CD4-positive, alpha-beta T cell treated with Interleukin-4 for 1 hour (primary cell): ENCODE measurements at places on chromosomes 13 and 19.
A peak's percentile ranks its signal among the peaks of the same experiment; 100 is the strongest.

DNA sequence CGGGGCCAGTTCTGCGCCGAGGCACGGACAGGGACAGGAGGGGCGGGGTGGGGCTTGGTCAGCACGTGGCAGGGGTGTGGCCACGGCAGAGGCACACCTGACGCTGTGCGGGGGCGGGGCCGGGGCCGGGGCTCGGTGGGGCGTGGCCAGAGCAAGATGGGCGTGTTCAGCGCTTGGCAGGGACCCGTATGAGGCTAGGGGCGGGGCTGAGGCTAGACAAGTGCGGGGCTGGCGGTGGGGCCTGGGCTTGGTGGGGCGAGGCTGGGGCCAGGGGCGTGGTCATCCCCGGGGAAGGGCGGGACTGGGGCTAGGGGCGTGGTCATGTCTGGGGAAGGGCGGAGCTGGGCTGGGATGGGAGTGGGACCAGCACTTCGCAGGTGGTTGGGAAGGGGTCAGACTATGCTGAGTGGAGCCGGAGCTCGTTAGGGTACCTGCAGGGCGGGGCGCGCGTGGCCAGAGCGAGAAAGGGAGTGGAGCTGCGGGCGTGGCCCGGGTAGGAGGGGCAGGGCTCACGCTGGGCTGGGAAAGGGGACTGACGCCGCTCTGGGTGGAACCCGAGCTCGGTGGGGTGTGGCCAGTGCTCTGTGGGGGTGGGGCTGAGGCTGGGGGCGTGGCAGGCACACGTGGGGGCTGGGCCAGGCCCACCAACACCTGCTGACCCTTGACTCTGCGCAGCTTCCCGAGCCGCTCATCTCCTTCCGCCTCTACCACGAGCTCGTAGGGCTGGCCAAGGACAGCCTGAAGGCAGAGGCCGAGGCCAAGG is 12.8 kb downstream of the POLR2E start:
- DNase-seq: peak; percentile 91

- peak; percentile 34 for DNase-seq
These were observed 54.9 kb downstream of the COLGALT1 start for GRCh38 chr19:17610384-17610783.

- peak; percentile 88 for DNase-seq
These were observed 49.9 kb downstream of the AP1M1 start for GRCh38 chr19:16247353-16248182.

DNA sequence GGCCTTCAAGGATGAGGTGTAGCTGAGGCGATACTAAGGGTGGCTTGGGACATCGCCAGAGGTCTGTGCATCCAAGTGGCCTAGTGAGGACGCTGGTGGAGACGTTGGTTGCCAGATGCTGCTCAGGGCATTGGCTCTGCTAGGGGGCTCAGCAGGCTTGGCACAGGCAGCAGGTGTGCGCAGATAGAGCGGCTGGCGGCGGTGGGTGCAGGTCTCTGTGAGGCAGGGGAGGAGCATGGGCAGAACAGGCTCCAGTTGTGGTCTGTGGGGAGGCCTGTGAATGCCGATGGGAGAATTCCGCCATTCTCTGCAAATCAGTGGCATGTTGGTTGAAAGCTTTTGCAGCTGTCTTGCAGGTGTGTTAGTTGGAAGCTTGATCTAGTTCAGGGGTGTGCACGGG is 21.2 kb downstream of the PRAM1 start:
- no peak for DNase-seq

GRCh38 chr13:23615395-23616081 is 45.3 kb downstream of the TNFRSF19 start:
- DNase-seq: no peak

DNA sequence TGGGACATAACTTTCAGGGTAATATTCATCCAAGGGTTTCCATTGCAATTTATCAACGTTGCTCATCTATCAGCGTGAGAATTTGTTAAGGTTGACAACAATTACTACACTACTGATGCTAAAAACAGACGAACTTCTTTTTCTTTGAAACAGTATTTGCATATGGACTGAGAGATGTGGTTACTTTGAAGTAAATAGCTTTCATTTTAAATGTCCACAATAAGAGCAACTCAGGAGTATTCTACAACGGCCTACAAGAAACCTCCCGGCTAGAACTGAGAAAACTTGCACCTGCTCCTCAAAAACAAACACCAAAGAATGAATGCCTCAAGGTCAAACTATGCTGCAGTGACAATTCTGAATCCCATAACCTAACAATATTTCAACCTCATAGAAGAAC is 238.4 kb downstream of the IRS2 start:
- no peak for DNase-seq

DNA sequence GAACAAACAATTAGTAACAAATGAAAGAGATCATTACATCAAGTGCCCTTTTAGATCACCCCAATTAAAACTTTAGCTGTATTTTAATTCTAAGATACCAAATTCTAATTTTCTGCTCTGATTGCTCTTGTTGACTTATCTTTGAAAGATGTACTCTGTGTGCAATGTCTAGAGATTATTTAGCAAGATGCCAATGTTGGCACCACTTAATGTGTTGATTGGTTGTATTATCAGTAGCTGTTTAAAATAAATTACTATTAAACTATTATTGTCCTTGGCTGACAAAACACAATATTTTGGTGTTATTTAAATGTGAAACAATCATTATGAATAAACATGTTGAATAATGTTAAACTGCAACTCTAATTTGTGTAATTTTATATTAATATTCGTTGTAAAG is 386.0 kb downstream of the DACH1 start:
- no peak for DNase-seq
